ENCODE measurements at places on chromosomes 5 and 9. TPM values are rescaled to one million over a fixed set of nuclear protein-coding genes. Genes with fewer than 3 reads are reported as not detected.

The FRMPD1 gene
- 2.7 TPM for total RNA-seq

The CCDC192 gene
- total RNA-seq, result 0.50 TPM

The ZNF879 gene
- total RNA-seq, result 10.5 TPM

The DDX4 gene
- not detected for total RNA-seq

The PAEP gene
- total RNA-seq, result 0.55 TPM

The WWC1 gene
- 20.2 TPM for total RNA-seq

The SPATA9 gene
- 1.2 TPM for total RNA-seq

The IL9 gene
- not detected for total RNA-seq

- H3K27ac ChIP-seq, result no peak overlapping the region
- H3K36me3 ChIP-seq, result peaks cover 34% of the 10 kb centered on the region
- H3K4me1 ChIP-seq, result no peaks in the 10 kb centered on the region
- DNase-seq, result no peak
Measured at GRCh38 chr5:172685091-172685490, 44.0 kb downstream of the NEURL1B start.

DNA sequence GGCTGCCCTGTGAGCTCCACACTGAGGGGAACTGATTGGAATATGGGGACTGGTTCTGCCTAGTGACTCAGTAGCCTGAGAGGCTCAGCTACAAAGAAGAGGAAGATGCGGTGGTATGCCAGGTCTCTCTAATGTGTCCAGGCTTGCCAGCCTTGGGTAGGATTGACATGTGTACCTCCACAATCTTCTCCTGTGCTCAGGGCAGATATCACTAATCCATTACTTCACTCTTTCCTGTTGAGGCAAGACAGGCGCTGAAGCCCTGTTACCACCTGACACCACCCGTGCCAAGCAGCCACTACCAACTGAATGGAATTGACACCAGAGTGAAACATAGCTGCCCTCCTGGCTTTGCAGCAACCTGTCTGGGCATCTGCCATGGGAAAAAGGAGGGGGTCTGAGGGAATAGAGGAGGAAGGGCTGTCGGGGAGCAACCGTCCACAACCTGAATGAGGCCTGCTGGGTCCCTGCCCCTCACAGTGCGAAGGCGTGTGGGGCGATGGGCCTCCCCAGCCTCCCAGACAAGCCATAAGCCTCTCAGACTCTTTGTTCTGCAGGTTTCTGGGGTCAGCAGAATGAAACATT lies 114.7 kb upstream of the CXCL14 start:
- no peaks in the 10 kb centered on the region for H3K36me3 ChIP-seq
- DNase-seq, result no peak
- no peak overlapping the region for H3K27ac ChIP-seq
- peaks cover 3% of the 10 kb centered on the region for H3K27me3 ChIP-seq

GRCh38 chr9:131818089-131818488 lies 78.2 kb upstream of the RAPGEF1 start:
- H3K27ac ChIP-seq, result no peak overlapping the region
- no peak overlapping the region for H3K4me3 ChIP-seq
- H3K36me3 ChIP-seq, result peaks cover 3% of the 10 kb centered on the region
- peaks cover 3% of the 10 kb centered on the region for H3K27me3 ChIP-seq
- peaks cover 10% of the 10 kb centered on the region for H3K4me1 ChIP-seq

DNA sequence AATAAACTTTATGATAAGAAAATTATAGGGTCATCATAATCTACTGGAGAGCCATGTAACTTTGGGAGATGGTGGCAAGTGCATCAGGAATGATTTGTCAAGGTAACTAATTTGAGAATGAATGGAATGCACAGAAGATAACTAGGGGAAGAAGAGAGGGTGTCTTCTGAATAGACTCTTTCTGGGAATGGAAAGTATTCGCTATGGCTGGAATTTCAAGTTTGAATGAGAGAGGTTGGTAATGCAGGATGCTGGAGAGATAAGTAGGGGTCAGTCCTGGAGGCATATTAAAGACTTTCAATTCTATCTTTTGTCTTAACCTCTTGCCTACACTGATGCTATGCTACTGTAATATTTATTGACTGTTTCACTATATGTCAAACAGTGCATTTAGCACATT lies 714.2 kb downstream of the CETN3 start:
- DNase-seq, result no peak
- H3K27me3 ChIP-seq, result no peaks in the 10 kb centered on the region
- H3K36me3 ChIP-seq, result no peaks in the 10 kb centered on the region
- H3K4me3 ChIP-seq, result no peak overlapping the region
- H3K4me1 ChIP-seq, result no peaks in the 10 kb centered on the region

DNA sequence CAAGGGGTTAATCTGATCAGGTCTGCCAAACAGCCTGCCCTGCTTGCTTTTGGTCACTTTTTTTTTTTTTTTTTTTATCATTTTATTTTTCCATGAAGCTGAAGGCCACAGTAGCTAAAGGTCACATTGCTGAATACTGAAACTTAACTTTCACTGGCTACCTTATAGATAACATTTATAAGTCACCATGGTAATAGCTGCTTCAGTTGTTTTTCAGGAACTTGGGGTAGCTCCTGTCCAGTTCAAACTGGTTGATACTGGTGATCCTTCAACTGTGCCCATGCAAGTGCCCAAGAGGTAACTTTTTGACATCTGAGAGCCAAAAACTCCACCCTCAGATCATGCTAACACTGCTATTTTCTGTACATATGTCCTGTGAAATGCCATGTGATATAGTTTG lies 68.3 kb upstream of the RGS7BP start:
- no peaks in the 10 kb centered on the region for H3K36me3 ChIP-seq
- no peak overlapping the region for H3K27ac ChIP-seq
- H3K4me1 ChIP-seq, result no peaks in the 10 kb centered on the region
- DNase-seq, result no peak
- H3K27me3 ChIP-seq, result no peaks in the 10 kb centered on the region
- H3K4me3 ChIP-seq, result no peak overlapping the region

- peaks cover 45% of the 10 kb centered on the region for H3K4me1 ChIP-seq
- no peak overlapping the region for H3K4me3 ChIP-seq
- peak overlapping the region; percentile 90 for H3K27ac ChIP-seq
- H3K36me3 ChIP-seq, result no peaks in the 10 kb centered on the region
- DNase-seq, result peak; percentile 77
- no peaks in the 10 kb centered on the region for H3K27me3 ChIP-seq
Measured at GRCh38 chr9:36163049-36163785, 6.0 kb upstream of the CCIN start.

GRCh38 chr5:96823900-96824380 lies 16.2 kb upstream of the ERAP1 start:
- DNase-seq, result no peak
- H3K4me1 ChIP-seq, result no peaks in the 10 kb centered on the region
- H3K36me3 ChIP-seq, result no peaks in the 10 kb centered on the region
- H3K4me3 ChIP-seq, result no peak overlapping the region
- H3K27ac ChIP-seq, result no peak overlapping the region
- no peaks in the 10 kb centered on the region for H3K27me3 ChIP-seq

DNA sequence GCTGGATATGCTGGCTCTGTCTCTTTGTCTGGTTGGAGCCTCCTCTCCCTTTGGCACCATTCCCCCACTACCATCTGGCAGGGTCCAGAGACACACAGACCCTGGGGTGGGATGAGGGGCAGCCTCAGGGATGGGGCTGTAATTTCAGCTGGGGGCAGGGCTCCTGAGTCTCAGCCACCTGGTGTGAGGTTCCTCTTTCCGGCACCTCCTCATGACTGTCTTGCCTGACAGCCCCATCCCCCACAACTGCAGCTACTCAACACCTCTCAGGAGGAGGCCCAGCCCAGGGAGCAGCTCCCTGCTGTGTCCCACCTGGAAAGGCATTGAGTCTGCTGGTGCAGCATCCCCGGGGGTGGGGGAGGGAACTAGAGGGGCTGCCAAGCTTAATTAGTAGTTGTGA lies 11.7 kb upstream of the RPS14 start:
- no peak overlapping the region for H3K4me3 ChIP-seq
- H3K27ac ChIP-seq, result no peak overlapping the region
- H3K36me3 ChIP-seq, result no peaks in the 10 kb centered on the region
- DNase-seq, result no peak
- H3K4me1 ChIP-seq, result peaks cover 34% of the 10 kb centered on the region
- H3K27me3 ChIP-seq, result no peaks in the 10 kb centered on the region

GRCh38 chr5:93579692-93580062 lies 1.3 kb downstream of the NR2F1-AS1 start:
- H3K27ac ChIP-seq, result peak overlapping the region; percentile 92
- H3K4me1 ChIP-seq, result peaks cover 19% of the 10 kb centered on the region
- H3K4me3 ChIP-seq, result peak overlapping the region; percentile 61
- peaks cover 3% of the 10 kb centered on the region for H3K27me3 ChIP-seq
- DNase-seq, result no peak

DNA sequence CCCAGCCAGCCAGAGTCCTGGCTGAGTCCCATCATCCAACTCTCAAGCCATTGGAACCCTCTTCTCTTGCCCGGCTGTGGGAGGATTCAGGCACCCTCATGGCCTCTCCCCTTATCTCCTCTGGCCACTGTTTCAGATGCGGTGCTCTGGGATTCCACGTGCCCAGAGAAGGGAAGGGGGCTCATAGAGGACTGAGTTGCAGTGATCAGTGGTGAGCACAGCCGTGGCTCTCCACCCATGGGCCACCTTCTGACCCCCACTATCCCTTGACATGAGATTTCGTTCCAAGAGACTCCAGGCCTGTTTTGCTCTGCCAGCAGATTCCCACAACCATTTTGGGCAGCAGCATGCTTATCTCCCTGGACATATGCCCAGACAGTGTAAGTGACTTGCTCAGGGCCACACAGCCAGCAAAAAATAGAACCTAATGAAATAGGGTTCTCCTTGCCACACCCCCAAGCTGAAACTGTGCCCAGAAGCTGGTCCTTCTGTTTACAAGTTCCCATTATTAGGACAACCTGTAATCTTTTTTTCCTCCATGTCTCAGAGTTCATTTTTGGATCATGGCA lies 2.7 kb downstream of the GPX3 start:
- peaks cover 18% of the 10 kb centered on the region for H3K36me3 ChIP-seq
- H3K27ac ChIP-seq, result no peak overlapping the region
- no peak overlapping the region for H3K4me3 ChIP-seq
- DNase-seq, result no peak
- no peaks in the 10 kb centered on the region for H3K27me3 ChIP-seq

DNA sequence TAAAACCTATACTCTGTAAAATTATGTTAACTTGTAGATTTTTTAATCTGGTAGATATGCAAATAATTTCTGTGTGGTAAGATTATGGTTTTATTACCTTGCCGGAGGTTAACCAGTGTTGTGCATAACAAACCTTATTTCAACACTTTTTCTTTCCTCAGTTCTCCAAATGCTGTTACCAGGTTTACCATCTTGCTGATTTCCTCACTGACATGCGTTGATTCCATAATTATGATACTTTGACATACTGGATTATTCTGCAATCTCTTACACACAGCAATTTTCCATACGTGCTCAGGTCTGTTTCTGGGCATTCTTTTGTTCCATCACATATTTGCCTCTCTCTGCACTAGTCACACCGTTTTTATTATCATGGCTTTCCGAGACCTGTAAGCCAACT lies 77.6 kb downstream of the TTC39B start:
- DNase-seq, result no peak
- H3K27me3 ChIP-seq, result no peaks in the 10 kb centered on the region
- no peaks in the 10 kb centered on the region for H3K4me1 ChIP-seq
- no peak overlapping the region for H3K27ac ChIP-seq
- no peak overlapping the region for H3K4me3 ChIP-seq

- no peak for DNase-seq
- no peaks in the 10 kb centered on the region for H3K27me3 ChIP-seq
- H3K27ac ChIP-seq, result no peak overlapping the region
Measured at GRCh38 chr5:176870110-176870591, 29.0 kb downstream of the HK3 start.

GRCh38 chr5:61766141-61766540 lies 434.1 kb downstream of the ZSWIM6 start:
- H3K27ac ChIP-seq, result no peak overlapping the region
- DNase-seq, result no peak
- no peaks in the 10 kb centered on the region for H3K36me3 ChIP-seq
- no peaks in the 10 kb centered on the region for H3K27me3 ChIP-seq
- H3K4me3 ChIP-seq, result no peak overlapping the region
- no peaks in the 10 kb centered on the region for H3K4me1 ChIP-seq

DNA sequence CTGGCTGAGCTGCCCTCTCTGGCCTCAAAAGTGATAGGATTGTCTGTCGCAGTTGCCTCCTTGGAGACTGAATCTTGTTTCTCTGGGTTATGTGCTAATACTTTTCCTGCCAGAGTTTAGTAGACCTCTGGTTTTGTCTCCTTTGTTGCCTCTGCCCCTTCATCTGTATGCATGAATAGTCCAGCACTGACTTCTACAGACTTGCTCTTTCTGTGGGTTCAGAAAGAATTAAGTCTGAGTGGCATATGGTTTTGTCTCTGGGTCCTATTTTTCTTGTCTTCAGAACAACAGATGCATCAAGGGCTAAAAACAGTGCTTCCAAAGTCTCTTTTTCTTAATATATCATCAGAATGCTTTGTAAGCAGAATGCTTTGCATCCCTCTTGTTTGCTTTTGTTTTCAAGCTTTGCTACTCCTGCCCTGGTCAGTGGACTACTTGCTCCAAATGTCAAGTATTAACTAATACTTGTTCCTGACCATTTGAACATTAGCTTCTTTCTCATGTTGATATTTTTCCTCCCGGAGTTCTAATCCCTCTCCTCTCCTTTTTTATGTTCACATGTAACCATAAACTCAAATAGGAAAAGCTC lies 131.7 kb downstream of the UNC13B start:
- no peaks in the 10 kb centered on the region for H3K27me3 ChIP-seq
- DNase-seq, result peak; percentile 18
- peaks cover 4% of the 10 kb centered on the region for H3K4me1 ChIP-seq
- no peak overlapping the region for H3K27ac ChIP-seq

GRCh38 chr9:107945961-107946360 lies 456.4 kb upstream of the KLF4 start:
- no peaks in the 10 kb centered on the region for H3K36me3 ChIP-seq
- no peak for DNase-seq
- no peaks in the 10 kb centered on the region for H3K4me1 ChIP-seq
- no peak overlapping the region for H3K4me3 ChIP-seq
- no peaks in the 10 kb centered on the region for H3K27me3 ChIP-seq
